ENCODE measurements at places on chromosomes 6 and 20. TPM values are rescaled to one million over a fixed set of nuclear protein-coding genes. Genes with fewer than 3 reads are reported as not detected.

- DNase-seq: no peak
Observed at GRCh38 chr6:148405894-148406293, 63.3 kb downstream of the SASH1 start.

GRCh38 chr20:8394308-8394945, 262.4 kb downstream of the PLCB1 start:
- DNase-seq: no peak

TIAM2 gene
- 11.2 TPM for total RNA-seq

DNA sequence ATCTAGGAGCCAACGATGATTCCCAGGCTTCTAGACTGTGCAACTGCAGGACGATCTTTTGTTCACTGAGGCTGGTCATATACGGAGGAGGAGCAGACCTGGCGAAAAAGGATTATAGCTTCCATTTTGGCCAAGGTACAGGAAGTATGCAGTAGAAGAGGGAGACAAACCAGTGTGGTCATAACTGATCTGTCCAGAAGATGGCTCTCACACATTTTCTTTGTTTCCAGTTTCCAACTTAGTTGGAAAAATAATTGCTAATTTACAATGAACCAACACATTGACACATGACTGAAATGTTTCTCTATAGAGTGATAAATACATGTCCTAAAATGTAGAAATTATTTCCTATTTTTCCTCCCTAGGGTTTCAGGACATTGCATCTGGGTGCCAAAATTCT, 364.1 kb upstream of the BTBD3 start:
- DNase-seq: no peak

- no peak for DNase-seq
Observed at GRCh38 chr6:10166031-10166430, 248.8 kb downstream of the TFAP2A start.

VGLL2 gene
- total RNA-seq: not detected
